Osteoblast (primary cell): ENCODE measurements at places on chromosomes 7 and 10. TPM values are rescaled to one million over a fixed set of nuclear protein-coding genes. Genes with fewer than 3 reads are reported as not detected.
A peak's percentile ranks its signal among the peaks of the same experiment; 100 is the strongest.

DNA sequence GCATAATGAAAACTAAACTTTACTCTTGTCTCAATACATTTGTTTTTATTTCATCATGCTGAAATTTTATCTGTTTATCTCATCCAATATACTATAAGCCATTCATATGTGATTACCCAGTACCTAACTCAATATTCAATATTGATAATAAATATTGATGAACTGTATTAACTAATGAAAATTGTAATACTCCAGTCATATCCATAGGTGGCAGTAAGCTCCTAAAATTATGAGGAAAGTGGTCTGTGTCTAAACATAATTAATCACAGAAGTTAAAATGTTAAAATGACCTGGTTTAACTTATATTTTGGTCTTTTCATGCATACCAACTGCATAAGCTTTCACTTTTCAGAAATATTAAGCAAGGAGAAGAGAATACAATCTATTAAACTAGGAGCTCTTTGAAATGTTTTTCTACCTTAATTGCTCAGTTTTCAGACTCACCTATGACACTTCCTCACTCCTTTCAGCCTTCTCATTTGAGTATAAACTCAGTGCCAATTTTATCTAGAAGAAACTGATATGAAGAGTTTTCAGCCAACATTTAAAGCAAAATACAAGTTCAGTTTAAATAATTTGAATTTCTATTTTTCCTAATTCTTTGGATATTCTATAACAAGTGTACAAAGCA lies 30.5 kb upstream of the VWDE start:
- no peak for DNase-seq

DNA sequence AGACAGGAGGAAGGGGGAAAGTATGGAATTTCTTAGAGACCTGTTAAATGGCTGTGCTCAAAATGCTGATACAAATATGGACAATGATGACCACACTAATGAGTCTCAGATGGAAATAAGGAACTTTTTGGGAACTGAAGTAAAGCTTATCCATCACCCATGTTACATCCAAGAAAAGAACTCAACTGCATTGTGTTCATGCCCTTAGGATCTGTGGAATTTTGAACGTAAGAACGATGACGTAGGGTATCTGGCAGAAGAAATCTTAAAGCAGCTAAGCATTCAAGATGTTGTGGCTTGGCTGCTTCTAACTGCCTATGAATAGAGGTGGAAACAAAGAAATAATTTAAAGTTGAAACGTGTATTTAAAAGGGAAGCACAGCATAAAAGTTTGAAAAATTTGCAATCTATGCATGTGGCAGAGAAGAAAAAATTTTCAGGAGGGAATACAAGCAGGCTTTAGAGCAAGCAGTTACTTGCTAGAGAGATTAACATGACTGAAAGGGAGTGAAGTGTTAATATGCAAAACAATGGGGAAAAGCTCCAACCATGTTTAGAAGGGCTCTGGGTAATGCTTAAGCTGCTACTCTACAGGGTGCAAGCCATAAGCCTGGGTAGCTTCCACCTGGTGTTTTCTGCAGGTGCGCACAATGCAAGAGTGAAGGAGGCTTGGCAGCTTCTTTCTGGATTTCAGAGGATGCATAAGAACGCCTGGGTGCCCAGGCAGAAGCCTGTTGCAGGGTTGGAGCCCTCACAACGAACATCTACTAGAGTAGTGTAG lies 499.7 kb upstream of the SEMA3D start:
- no peak for DNase-seq

The MACROH2A2 gene
- 11.5 and 13.8 TPM in 2 replicates for total RNA-seq

The ZNF117 gene
- 8.0 and 8.3 TPM in 2 replicates for total RNA-seq

DNA sequence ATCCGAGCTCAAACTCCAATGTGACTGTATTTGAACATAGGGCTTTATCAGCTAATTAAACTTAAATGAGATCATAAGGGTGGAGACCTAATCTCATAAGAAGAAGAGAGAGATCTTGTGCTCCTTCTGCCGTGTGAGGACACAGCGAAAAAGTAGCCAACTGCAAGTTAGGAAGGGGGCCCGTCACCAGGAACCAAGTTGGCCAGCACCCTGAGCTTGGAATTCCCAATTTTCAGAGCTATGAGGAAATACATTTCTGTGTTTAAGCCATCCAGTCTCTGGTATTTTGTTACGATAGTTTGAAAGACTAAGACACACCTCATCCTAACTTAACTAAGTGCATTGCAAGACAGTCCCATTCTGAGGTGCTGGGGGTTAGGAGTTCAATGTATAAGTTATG lies 14.1 kb upstream of the WDR86 start:
- no peak for DNase-seq

The EMX2 gene
- total RNA-seq = 0.88 and 1.4 TPM in 2 replicates

DNA sequence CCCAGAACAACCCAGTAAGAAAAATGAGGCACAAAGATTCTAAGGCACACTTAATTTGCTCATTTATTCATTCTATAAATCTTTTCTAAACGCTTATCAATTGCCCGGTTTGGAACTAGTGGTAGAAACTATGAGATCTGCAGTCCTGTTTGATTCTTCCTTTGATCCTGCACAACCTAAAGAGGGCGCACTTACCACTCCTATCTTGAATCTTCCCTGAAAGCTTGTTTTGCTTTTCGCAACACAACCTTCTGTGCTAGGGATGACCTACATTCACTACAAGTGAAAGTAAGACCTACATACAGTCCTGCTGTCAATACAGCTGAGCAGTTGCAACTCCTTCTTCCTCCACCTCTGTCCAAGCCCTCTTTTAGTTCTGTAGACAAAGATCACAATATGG lies 12.6 kb upstream of the ARL4A start:
- peak; percentile 47 for DNase-seq

The PRKAG2 gene
- 20.6 TPM in 2 replicates for total RNA-seq

The GFRA1 gene
- total RNA-seq = 76.0 and 76.6 TPM in 2 replicates

The TWNK gene
- 3.2 and 3.3 TPM in 2 replicates for total RNA-seq

- DNase-seq = peak; percentile 65
Measured at GRCh38 chr7:45185028-45185863, 27.7 kb downstream of the RAMP3 start.

GRCh38 chr10:100315615-100316014 lies 14.4 kb downstream of the PKD2L1 start:
- no peak for DNase-seq

The HOGA1 gene
- total RNA-seq = 1.4 and 2.7 TPM in 2 replicates

- no peak for DNase-seq
Measured at GRCh38 chr7:95867309-95867708, 95.0 kb downstream of the DYNC1I1 start.

GRCh38 chr10:110036640-110037039 lies 28.9 kb downstream of the ADD3 start:
- DNase-seq = no peak
